ENCODE measurements at places on chromosomes 11 and 22.
A peak's percentile ranks its signal among the peaks of the same experiment; 100 is the strongest.

DNA sequence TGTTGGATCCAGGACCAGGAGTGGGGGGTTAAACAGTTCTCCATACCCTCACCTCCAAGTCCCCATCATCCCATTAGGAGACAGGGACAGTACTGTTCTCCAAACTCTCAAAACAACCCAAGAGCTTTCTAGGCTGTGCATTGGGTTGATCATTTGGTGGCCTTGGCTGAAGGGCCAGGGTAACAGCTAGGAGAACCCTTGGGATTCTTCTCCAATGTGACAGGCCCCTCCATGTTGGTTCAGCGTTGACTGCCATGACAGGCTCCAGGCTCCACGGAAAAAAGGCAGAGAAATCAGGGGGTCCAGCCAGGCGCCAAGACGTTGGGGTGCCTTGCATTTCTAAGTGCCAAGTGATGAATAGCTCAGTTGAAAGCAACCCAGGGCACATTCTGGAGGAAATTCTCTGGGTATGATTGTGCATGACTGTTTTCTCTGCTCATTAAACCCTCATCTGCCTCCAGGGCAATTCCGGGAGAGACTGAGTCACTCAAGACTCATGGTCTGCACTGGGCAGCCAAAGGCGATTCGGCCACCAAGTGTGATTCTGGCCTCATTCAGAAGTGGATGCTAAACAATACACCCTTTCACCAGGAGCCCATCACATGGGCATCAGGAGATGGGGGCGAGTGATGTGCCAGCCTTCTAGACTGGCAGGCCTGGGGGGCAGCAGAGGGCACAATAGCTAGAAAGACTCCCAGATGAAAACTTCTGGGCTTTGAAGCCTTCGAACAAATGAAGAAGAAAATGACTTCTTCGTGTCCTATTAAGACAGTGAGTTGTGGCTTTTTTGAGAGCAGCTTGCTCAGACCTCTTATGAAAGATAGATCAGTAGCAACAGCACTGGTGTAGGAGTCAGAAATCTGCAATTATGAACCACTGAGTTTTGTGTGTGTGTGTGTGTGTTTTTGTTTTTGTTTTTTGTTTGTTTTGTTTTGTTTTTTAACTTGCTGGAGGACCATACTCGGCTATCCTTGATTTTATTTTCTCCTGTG, 27.7 kb downstream of the CD44 start:
- DNase-seq, result peak; percentile 80

DNA sequence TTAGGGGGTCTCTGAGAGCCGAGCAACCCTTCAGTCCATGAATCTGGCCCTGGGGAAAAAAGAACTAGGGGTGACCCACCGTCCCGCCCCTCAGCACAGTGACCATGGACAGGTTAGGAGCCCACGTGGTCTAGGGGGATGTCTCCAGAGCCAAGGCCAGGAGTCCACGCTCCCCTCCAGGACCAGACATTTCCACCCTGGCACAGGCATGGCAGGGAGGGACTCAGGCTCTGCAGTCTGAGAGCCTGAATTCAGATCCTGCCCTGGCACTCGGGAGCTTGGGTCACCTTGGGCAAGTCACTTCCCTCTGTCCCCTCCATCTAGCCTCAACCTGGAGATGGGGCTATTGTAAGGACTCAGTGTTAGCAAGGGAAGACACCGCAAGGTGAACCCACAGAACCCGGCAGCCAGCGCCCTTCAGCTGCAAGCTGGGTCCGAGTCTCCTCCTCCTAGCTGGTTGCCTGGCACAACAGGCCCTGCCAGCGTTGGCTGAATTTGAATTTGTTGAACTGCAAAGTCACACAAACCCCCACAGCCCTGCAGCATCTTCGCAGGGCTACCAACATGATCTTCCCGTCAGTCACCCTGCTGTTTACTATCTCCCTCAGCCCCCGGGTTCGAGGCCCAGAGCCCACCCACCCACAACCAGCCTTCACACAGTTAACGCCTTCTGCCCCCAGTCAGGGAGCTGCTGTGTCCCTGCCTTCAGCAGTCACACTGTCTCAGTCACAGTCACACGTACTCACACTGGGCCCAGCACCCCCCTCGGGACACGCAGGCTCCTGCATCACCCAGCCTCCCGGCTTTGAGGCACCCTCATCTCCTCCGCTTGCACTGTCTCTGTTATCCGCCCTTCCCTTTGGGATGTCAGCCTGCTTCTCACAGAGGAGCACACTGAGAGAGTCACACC, 603 bp upstream of the PDGFB start:
- DNase-seq, result no peak

GRCh38 chr11:118892964-118893363, 9.3 kb downstream of the CXCR5 start:
- DNase-seq, result no peak

DNA sequence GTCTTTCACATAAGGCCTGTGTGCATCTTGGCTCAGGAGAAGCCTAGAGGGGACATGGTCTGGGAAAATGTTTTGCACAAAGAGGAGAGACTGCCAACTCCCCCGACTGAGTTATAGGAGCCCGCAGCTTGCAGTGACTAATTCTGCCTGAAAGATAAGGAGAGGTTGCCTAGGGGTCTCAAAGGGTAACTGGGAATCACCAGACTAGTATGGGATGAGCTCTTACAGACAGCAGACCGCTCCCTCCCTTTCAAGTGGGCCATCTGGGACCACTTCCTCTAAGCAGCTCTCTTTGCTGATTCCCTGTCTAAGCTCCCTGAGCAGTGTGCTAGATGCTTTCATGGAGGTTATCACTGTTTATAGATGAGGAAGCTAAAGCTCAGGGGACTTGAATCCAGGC, 105.1 kb downstream of the TENM4 start:
- DNase-seq, result no peak

DNA sequence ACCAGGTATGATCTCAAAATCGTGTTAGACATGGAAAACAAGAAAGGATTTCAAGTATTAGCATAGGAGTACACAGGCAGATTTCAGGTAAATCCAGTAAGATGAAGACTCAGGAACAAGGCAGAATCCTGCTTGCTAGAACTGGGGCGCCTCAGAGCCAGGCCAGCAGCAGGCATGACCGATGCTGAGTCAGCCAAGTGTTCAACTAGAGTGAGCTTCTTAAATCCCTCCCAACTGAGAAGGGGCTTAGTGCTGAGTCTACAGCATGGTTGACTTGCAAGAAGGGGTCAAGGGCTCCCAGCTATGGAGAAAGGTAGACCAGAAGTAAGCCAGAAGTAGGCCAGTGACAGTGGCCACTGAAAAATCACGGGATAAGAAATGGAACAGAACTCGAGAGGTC, 12.4 kb downstream of the GRAP2 start:
- DNase-seq, result no peak

DNA sequence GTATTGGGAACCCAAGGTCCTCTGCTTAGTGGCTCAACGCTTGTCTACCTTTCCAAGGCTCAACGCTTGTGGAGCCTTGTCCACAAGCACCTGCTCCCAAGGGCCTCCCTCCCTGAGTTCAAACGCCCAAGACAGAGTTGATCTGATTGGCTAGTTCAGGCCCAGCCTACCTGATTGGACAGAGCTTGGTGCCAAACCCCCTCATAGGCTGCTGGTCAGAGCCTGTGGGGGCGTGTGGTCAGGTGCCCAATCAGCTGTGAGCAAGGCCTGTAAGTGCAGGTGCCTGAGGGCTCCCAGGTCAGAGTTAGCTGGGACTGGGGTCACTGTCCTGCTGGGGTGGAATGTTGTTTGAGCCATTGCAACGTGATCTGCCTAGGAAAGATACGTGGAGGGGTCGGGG, 16.9 kb upstream of the TMPRSS6 start:
- DNase-seq, result no peak

DNA sequence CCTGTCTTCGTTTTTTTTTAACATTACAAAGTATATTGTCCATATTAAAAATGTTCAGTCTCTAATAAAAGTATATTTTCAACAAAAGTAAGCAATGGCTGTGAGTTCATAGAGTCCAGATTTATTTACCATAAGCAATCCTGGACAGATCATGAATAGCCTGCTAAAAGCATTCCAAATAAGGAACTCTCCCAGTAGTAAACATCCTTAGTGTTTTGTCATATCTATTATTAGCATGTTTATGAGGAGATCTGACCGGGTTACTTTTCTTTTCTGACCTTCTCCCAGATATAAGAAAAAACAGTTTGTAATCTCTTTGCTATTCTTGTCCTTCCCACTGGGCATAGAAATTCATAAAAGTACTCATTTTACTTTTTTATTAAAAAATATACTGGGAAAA, 403.9 kb upstream of the ANO3 start:
- DNase-seq, result no peak

- DNase-seq, result no peak
Measured at GRCh38 chr22:25881210-25881755, 139.3 kb downstream of the MYO18B start.

DNA sequence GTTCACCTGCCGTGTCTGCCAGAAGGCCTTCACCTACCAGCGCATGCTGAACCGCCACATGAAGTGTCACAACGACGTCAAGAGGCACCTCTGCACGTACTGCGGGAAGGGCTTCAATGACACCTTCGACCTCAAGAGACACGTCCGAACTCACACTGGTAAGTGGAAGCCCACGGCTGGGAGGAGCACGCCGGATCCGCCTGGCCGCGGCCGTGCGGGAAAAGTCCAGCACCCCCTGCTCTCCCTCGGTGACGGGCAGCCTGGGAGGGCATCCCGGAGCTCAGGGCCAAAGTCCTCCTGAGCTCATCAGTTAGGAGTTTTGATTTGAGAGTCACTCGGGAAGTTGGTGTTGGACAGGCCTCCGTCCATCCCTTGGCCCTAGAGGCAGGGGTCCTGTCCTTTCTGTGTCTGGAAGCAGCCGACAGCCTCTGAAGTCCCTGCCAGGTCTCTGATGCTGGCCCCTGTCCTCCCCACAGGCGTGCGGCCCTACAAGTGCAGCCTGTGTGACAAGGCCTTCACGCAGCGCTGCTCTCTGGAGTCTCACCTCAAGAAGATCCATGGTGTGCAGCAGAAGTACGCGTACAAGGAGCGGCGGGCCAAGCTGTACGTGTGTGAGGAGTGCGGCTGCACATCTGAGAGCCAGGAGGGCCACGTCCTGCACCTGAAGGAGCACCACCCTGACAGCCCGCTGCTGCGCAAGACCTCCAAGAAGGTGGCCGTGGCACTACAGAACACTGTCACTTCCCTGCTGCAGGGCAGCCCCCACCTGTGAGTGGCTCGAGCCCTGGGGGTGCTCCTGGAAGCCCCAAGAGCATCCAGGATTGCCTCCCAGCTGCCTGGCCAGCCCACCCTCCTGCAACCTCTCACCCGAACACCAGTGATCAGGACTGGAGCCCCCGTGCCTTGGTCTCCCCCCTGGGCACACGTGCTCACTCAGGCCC, 8.0 kb downstream of the OVOL1 start:
- DNase-seq, result no peak

DNA sequence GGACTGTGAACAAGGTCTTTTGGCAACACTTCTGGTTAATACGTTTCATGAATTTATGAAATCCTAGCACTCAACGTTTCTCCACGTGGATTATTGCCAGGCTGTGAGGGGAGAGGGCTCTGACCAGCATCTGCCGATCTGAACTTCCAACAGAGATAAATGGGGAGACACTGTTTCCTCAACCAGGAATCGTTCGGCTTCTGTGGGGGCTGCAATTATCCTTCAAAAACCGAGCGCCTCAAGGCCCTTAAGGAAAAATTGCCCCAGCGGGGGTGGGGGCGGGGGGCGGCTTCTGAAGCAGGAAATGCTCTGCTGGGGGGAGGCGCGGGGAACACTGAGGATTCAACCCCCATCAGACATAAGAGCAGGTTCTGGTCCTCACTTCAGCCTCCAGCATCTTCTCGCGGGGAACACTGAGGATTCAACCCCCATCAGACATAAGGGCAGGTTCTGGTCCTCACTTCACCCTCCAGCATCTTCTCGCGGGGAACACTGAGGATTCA, 155.6 kb downstream of the BRD1 start:
- no peak for DNase-seq

DNA sequence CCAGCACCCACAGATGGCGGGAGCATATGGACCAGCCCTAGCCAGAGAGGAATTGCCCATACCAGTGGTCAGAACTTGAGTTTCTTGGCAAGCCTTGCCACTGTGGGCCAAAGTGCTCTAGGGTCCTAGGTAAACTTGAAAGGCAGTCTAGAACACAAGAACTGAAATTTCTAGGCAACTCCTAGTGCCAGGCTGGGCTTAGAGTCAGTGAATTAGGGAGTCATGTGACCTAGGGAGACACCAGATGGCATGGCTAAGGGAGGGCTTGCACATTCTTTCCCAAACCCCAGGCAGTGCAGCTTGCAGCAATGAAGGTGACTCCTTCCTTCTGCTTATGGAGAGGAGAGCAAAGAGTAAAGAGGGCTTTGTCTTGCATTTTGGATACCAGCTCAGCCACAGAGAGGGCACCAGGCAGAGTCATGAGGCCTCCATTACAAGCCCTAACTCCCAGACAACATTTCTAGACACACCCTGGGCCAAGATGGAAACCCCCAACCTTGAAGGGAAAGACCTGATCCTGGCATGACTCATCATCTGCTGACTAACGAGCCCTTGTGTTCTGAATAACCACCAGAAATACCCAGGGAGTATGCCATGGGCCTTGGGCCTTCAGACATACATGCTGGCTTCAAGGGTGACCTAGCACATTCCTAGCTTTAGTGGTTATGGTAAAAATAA, 19.2 kb upstream of the OR56A3 start:
- DNase-seq, result no peak

- DNase-seq, result no peak
Measured at GRCh38 chr22:49422701-49423100, 405.0 kb downstream of the BRD1 start.

DNA sequence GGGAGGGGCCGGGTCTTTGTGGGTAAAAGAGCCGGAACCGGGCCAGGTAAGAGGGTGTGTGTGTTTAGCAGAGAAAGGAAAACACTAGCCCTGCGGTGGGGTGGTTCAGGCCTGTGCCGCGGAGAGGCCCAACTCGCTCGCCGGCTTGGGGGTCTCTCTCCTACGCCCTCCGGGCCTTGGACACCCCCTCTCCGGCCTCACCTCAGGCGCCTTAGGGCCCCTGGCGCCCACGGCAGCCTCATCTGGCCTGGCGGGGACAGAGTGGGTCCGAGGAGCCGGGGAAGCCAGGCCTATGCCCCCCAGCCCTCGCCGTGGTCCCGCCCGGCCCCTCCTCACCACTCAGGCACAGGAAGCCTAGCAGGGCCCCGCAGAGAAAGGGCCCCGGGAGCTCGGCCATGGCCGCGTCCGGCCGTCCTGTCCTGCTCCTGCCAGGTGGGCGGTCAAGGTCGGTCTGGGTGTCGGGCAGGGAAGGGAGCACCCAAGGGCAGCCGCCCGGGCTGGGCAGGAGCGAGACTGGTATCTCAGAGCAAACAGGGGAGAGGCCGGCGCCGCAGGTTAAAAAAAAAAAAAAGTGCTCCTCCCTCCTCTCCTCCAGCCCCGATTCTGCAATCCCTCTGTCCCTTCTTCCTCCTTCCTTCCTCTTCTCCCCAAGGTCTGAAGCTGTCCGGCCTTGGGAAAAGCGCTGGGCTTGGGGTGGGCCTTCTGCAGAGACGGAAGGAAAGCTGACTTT, at the start of gene VSIG2:
Gene VSIG2 (minus strand): TSS at position 515 of the 730 bp plus-strand sequence. CDS start 118 bp downstream, at position 397.
- DNase-seq, result no peak

GRCh38 chr11:6397636-6398035, 7.4 kb downstream of the SMPD1 start:
- DNase-seq, result no peak

DNA sequence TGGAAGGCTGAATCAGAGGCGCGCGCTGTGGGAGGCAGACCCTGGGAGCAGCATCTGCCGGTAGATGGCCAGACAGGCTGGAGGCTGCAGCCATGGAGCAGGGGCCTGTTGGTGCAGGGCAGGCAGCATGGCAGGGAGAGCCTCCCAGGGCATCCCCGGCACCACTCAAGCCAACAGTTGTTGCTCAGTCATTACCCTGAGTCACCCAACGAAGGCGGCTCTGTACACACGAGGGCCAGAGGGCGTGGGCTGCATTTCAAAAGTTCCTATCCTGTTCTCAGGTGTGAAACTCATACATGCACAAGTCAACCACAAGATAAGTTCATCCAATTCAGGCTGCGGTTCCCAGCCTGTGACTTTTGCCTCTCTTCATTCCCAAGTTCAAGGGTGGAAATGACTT, 2.6 kb downstream of the ANO1 start:
- DNase-seq, result no peak
